ENCODE measurements at places on chromosomes 7 and 10. TPM values are rescaled to one million over a fixed set of nuclear protein-coding genes. Genes with fewer than 3 reads are reported as not detected.

The SPDYE2B gene
- polyA plus RNA-seq, result not detected

DNA sequence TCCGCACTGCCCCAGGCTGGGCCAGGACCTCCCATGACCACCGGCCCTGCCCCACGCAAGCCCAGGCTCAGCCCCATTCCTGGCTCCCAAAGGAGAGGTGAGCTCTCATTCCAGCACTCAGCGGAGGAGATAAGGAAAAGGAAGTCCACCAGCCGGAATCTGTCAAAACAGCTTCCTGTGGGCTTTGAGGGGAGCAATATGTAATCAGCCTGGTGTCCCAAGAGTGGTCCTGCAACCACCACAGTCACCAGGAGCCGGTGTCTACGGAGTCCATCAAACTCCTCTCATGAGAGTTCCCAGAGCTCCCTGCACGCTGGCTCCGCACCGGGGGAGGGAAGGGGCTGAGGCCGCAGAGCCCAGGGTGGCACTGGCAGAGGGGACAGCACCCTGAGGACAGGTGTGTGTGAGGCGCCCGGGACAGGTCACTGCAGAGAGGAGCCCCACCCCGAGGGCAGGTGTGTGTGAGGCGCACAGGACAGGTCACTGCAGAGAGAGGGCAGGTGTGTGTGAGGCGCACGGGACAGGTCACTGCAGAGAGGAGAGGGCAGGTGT, 57.9 kb downstream of the STK32C start:
- H3K27me3 ChIP-seq, result no peaks in the 10 kb centered on the region
- no peak overlapping the region for H3K4me3 ChIP-seq
- H3K27ac ChIP-seq, result no peak overlapping the region
- no peak for DNase-seq
- H3K36me3 ChIP-seq, result no peaks in the 10 kb centered on the region

DNA sequence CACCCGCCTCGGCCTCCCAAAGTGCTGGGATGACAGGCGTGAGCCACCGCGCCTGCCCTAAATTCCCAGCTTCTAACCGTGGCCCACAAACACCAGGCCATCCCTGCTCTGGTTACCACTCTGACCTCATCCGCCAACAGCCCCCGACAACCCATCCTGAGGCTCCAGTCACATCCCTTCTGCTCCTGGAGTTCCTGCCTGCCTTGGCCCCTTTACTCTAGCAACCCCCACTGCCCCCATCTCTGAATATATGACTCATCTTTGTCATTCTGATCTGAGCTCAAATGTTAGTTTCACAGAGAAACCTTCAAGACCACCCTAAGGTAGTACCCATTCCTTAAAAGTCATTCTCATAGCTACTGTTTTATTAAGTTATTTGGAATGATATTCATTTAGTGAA, 26.6 kb downstream of the RHEB start:
- no peak overlapping the region for H3K4me3 ChIP-seq
- no peaks in the 10 kb centered on the region for H3K4me1 ChIP-seq
- peaks cover 25% of the 10 kb centered on the region for H3K36me3 ChIP-seq
- no peak overlapping the region for H3K27ac ChIP-seq

The MKRN1 gene
- polyA plus RNA-seq, result 41.9 TPM

DNA sequence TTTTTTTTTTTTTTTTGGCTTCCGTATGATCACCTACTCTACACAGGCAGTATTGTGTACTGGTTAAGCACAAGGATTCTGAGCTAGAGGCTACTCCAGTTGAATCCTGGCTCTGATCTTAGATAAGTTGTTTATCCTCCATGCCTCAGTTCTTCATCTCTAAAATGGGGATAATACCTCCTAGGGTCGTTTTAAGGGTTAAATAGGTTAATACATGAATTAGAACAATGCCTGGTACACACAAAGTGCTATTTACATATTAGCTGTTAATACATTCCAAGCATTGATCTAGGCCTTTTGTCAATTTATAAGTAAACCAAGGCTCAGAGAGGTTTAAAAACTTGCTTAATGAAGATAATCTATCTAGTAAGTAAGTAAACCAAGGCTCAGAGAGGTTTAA, 59.0 kb downstream of the ST7 start:
- no peak for DNase-seq
- peaks cover 25% of the 10 kb centered on the region for H3K4me1 ChIP-seq

DNA sequence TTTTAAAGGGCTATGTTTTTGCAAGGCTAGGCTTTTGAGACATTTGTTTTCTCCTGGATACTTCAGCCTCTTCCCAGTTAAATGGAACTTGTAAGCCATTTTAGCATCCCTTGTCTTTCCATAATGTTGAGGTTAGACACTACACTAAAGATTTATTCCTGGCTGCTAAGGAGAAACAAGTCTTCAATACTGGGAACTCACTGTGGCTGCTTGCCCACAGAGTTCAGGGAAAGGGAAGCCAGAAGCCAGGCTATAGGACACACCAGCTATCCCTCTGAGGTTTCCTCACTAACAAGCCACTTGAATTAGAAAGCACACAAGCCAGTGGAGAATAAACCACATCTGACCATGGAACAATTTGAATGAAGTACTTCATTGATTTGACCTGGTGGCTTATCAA, 421.7 kb upstream of the CHRM2 start:
- no peak overlapping the region for H3K4me3 ChIP-seq
- DNase-seq, result no peak
- H3K27me3 ChIP-seq, result no peaks in the 10 kb centered on the region
- no peaks in the 10 kb centered on the region for H3K4me1 ChIP-seq

The PKD1L1 gene
- 0.85 TPM for polyA plus RNA-seq

The TFEC gene
- 17.3 TPM for polyA plus RNA-seq

The C10orf120 gene
- polyA plus RNA-seq, result not detected

GRCh38 chr10:131930150-131930549, 29.3 kb downstream of the PPP2R2D start:
- no peak for DNase-seq
- H3K4me3 ChIP-seq, result no peak overlapping the region
- H3K27ac ChIP-seq, result no peak overlapping the region
- no peaks in the 10 kb centered on the region for H3K27me3 ChIP-seq

The SUGCT gene
- 0.19 TPM for polyA plus RNA-seq

The ARHGAP12 gene
- 23.7 TPM for polyA plus RNA-seq

DNA sequence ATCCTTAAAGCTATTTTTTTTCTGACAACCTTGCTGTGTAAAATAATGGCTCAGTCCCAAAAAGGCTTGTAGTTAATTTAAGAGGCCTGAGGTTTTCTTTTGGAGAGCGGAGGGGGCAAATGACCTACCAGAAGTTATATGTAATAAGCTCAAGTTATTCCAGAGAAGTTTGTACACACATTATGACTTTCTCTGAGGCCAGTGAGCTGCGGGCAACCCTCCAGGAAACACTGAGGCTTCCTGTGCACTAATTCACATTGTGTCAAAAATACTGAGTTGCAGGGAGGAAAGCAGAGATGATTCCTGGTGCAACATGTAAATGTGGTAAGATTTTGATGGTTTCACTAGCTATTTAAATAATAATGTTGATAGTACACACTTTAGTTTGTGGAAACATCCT, 188.6 kb downstream of the DIP2C start:
- H3K36me3 ChIP-seq, result no peaks in the 10 kb centered on the region
- no peak overlapping the region for H3K4me3 ChIP-seq
- H3K4me1 ChIP-seq, result peaks cover 6% of the 10 kb centered on the region
- H3K27ac ChIP-seq, result no peak overlapping the region
- no peaks in the 10 kb centered on the region for H3K27me3 ChIP-seq

DNA sequence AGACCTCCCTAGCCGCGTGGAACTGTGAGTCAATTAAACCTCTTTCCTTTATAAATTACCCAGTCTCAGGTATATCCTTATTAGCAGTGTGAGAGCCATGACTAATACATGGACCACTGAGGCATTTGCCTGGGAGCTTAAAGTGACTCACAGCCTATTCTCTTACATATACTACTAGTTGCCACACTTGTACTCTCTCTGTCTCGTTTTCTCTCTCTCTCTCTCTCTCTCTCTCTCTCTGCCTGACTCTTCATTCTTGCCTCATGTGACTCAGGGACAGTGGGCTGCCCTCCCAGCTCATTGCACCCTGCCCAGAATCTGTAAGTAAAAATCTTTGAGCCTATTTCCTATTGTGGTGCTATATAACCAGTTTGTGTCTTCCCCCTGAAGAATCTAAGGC, 238.5 kb upstream of the MAGI2 start:
- H3K4me1 ChIP-seq, result no peaks in the 10 kb centered on the region
- no peak overlapping the region for H3K4me3 ChIP-seq
- DNase-seq, result no peak
- H3K36me3 ChIP-seq, result no peaks in the 10 kb centered on the region

The MBL2 gene
- not detected for polyA plus RNA-seq

DNA sequence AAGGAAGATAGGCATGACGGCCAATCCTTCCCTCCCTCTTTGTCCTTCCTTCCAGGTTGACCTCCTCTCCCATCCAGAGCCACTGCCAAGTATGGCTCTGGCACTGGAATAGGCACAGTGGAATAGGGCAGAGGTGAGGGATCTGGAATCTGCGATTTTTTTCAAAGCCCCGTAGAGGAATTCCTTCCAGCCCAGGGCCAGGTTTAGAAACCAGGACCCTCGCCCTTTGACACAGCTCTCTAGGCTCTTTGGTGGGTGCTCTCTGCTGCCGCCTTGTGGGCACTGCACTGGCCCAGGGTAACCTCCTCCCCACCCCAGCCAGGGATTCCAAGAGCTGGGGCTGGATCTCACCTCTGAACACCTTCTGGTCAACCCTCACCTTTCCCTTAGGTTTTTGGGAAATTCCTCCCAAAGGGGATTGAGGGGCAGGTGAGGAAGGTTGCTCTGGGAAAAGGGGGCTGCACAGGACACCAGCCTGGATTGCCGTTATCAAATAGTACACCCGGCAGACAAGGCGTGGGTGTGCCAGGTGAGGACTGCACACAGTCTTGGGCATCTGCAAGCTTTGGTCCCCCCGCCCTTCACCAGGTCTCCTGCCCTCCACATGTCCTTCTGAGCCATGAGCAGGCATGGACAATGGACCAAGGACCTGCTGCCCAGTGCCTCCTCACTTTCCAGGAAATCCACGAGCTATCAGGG, 22.8 kb downstream of the C10orf105 start:
- no peak overlapping the region for H3K27ac ChIP-seq
- no peak overlapping the region for H3K4me3 ChIP-seq
- H3K4me1 ChIP-seq, result peaks cover 55% of the 10 kb centered on the region
- peak; percentile 69 for DNase-seq
- H3K36me3 ChIP-seq, result no peaks in the 10 kb centered on the region
- peaks cover 6% of the 10 kb centered on the region for H3K27me3 ChIP-seq

The MKX gene
- not detected for polyA plus RNA-seq

GRCh38 chr7:1965579-1966294, 267.0 kb downstream of the MAD1L1 start:
- H3K27me3 ChIP-seq, result no peaks in the 10 kb centered on the region
- H3K4me3 ChIP-seq, result no peak overlapping the region
- peaks cover 15% of the 10 kb centered on the region for H3K36me3 ChIP-seq
- no peak overlapping the region for H3K27ac ChIP-seq

The PHKG1 gene
- 2.1 TPM for polyA plus RNA-seq

DNA sequence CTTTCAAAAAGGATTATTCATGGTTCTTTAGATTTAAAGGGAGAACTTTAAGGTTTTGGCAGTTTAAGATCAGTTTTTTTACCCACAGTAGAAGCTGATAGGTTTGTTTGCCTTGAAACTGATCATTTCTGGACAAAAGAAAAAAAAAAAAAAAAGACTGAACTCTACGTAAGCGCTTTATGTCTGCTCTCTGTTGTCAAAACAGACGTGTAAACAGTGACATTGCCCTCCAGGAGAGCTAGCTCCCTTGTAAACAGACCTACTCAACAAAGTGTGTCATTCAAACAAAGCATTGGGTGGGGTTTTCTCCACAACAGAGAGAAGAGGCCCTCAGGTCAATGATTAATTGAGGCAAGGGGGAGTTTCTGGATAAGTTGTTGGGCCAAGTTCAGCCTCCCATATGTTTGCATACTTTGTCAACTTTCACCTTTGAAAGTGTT, 568.1 kb upstream of the LRRN3 start:
- H3K4me1 ChIP-seq, result no peaks in the 10 kb centered on the region
- no peak overlapping the region for H3K4me3 ChIP-seq

DNA sequence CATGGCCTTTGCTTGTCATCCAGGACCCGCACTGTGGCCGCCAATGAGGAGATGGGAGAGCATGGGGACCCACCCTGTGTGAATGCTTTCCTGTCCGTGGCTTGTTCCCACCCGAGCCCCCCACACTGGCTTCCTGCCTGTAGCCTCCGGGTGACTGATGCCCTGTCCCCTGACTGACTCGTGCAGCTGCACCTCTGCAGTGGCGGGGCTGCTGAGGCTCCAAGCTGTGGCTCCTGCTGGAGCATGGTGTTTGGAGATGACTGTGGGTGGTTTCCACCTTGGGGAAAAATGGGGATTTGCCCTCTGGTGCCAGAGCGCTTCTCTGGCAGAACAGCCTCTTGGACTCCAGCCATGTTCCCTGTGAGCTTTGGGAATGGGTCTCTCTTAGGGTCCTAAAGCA, 2.1 kb downstream of the CAMK1D start:
- peaks cover 42% of the 10 kb centered on the region for H3K4me1 ChIP-seq
- no peak for DNase-seq
- H3K27me3 ChIP-seq, result no peaks in the 10 kb centered on the region
- H3K4me3 ChIP-seq, result peak overlapping the region; percentile 74
- peaks cover 11% of the 10 kb centered on the region for H3K36me3 ChIP-seq

The BEND7 gene
- polyA plus RNA-seq, result 0.10 TPM

DNA sequence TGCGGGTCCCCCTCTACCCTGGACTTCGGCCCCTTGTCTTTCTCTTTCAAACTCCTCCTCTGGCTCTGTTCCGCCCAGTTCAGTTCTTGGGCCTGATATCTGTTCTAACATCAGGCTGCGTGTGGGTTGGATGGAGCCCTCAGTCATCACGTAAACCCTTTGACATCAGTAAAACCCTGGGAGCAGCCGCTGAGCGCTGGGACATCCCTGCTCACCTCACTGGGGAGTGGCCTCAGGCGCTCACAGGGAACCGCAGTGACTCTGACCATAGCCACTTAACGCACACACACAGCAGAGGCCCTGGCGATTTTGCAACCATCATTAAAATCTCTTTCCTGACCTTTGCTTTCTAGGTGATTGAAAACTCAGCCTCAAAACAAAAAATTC, 113.3 kb downstream of the CYTH3 start:
- H3K27ac ChIP-seq, result no peak overlapping the region
- H3K27me3 ChIP-seq, result no peaks in the 10 kb centered on the region
- no peaks in the 10 kb centered on the region for H3K4me1 ChIP-seq

DNA sequence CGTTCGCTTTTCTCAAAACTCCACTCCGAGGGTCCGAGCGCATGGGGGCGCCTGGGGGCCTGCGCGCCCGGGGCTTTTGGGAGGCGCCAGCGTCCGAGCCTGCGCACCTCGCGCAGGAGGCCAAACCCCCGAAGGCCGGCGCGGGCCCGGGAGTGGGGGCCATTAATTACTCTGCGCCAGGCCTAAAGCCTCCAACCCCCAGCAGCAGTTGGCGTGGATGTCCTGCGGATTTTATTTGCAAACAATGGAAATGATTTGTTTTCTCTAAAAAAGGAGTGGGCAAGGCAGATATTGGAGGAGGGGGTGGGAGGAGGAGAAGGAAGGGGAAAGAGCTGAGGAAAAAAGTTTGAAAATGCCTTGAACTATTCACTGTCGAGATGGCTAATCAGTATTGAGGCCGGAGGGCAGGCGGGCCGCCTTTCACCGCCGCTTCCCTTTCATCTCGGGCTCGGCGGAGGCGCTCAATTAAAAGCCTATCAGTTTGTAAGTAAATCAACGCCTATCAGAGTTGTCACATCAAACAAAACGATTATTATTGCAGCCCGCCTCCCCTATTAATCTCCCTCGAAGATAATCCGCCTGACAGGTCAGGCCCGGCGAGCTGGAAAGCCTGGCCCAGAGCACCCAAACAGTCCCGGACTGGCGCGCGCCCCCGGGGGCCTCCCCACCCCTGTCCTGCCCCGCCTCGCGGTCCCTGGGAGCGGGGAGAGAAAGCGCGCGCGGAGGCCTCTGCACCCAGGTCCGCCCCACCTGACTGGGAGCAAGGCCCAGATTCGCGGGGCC, 3.4 kb upstream of the ZNF503 start:
- no peak for DNase-seq
- no peaks in the 10 kb centered on the region for H3K27me3 ChIP-seq
- peaks cover 71% of the 10 kb centered on the region for H3K4me1 ChIP-seq
- no peaks in the 10 kb centered on the region for H3K36me3 ChIP-seq
